T follicular helper cell (primary cell): ENCODE measurements at places on chromosomes 12 and 14.
A peak's percentile ranks its signal among the peaks of the same experiment; 100 is the strongest.

DNA sequence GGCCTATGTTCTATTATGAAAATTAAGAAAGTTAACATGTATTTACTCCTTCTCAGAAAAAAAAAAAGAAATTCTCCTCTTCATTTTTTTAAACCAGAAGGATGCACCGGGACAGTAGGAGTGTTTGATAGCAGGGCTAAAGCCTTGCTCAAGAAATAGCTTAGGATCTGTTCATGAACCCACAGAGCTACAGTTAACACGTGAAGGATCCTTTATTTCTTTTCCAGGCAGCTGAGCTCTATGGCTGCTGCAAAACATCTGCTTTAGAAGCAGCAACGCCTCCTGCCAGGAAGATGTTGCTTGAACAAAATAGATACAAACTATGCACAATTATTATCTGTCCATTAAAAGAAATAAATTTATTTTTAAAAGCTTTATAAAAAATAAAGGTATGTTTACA is 254.8 kb downstream of the PRKD1 start:
- no peak for DNase-seq

DNA sequence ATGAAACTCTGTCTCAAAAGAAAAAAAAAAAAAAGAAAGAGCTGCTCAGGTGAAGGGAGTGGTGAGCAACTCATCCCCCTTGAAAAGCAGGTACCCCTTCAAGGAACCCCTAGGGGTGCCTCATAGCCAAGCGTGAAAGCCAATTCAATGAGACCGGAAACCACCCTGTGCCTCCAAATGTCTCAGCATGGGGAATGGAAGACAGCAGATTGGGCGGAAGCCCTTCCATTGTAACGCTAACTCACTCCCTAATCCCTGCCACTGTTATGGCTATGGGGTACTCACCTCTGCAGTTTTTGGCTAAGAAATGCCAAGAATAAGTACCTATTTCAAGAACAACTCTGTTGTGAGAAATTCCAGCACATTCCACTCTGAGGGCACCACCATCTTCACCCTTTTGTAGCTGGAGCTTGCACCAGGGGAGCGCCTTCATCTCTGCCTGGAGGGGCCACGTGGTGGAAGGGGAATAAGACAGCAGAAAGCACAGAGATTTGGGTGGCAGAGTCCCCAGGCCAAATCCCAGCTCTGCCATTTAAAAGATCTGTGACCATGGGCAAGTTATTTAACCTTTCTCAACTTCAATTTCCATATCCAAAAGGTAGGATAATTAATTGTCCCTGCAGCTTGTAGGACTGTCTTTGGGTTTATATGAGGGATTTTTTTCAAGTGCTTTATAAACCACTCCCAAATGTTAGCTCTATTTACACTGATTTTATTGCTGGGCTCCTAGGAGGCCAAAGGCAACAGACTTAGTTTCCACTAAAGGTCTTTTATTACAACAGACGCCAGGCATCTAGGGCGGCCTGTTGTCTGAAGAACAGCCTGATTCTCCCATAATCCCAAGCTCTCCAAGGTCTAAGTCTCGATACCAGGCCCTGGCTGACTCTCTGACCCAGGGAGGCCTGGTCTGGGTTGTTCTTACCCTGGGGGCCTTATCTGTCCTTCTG is 63.9 kb downstream of the ITPK1 start:
- no peak for DNase-seq

- no peak for DNase-seq
These were observed 112.3 kb downstream of the ZFP36L1 start for GRCh38 chr14:68680541-68681051.

DNA sequence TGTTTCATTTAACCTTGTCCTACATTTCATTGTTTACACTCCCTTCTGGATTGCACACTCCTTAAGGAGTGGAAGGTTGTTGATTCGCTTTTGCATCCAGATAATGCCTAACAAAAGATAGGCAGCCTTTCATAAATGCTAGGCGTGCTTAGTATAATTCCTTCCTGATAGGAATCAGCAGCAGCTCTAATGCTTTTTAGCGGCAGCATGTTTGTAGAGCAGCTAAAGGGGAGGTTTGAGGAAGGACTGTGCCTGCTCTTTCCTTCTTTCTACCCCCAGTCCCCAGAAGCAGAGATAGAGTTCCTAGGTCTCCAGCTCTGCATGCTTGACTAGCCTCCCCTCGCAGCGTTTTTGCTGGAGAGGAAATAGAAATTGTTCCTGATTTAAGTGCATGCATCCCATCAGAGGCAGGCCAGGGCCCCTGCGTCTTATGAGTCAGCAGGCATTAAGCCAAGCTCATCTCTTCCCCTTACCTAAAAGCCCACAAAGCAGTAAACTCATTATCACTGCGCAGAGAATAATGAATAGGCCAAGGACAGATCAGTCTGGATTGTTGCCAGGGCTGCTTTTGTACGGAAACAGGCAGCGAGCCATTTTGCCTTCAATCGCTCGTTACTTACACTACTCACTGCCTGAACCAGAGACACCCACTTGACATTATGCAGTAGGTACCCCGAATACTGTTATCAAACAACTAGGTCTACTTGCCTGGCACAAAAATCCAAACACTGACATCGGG is 14.0 kb upstream of the TBPL2 start:
- no peak for DNase-seq

DNA sequence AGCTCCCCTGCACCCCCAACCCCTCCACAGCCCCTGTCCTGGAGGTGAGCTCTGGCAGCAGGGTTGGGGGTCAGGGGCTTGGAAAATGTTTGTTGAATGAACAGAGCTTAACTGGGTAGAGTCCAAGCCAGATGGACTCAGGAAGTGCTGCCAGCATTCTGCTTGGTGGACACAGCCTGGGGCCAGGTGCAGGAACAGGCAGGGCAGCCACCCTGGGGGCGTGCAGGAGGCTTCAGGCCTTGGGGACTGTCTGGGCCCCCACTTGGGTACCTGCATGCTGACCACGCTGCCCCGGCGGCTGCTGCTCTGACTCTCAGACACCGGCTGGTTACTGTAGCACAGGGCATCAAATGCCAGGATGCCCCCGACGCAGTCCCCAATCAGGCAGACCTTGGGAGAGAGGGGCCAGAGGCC is 15.7 kb downstream of the ARL6IP4 start:
- DNase-seq: no peak

- DNase-seq: peak; percentile 87
These were observed 1.6 kb upstream of the DGKA start for GRCh38 chr12:55929306-55929791.

DNA sequence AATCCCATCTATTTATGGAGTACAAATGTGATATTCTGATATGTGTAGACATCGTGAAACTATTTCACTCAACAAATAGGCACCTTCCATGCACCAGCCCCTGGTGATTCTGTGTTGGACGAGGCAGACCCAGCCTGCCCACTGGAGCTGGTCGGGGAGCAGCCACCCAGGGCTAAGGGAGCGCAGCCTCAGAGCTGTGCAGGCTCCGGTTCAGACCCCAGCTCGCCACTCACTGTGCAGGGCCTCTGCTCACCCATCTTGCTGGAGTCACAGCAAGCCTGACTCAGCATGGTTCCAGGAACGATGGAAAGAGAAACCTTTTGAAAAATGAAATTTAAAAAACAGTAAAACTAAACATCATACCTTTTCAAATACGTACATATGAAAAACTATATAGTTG is 52.3 kb upstream of the BCL11B start:
- no peak for DNase-seq

GRCh38 chr12:33546004-33546403 is 106.4 kb upstream of the SYT10 start:
- no peak for DNase-seq

- DNase-seq: no peak
These were observed 20.7 kb downstream of the LGR5 start for GRCh38 chr12:71460318-71460717.

GRCh38 chr12:123078531-123079155 is 72.2 kb downstream of the PITPNM2 start:
- no peak for DNase-seq

DNA sequence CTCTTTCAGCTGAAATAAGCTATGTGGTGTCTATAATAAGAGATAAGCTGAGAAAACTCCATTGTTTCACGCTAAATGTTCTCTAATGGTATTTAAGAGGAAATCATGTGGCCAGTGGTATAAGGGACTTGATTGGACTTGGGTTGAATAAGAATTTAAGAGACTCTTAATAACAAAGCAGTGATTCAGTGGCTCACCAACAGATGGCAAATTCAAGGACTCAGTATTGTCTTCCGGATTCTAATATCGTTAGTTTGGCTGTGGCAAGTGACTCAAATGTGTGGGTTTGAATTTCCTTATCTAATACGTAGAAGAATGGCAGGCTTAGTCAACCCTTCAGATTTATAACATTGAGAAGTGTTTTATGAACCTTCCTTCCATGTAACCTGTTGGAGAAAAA is 49.1 kb upstream of the KCNH3 start:
- DNase-seq: no peak

DNA sequence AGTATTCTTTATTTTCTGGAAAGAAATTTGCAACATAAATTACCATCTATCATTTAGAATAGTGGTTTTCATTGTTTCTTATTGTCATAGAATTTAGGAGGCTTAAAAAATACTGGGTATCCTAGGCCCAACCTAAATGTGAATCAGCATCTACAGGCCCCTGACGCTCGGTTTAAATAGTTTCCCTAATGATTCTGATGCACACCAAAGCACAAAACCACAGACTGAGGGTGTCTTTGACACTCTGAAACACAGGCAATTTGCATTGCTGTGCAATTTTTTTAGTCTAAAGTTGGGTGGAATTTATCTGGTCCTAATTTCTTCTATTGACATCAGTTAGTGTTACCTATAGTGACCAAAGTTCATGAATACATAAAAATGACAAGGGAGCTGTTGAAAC is 87.6 kb upstream of the SSTR1 start:
- DNase-seq: no peak

- no peak for DNase-seq
These were observed 626.6 kb downstream of the DIO2 start for GRCh38 chr14:79584679-79585078.

DNA sequence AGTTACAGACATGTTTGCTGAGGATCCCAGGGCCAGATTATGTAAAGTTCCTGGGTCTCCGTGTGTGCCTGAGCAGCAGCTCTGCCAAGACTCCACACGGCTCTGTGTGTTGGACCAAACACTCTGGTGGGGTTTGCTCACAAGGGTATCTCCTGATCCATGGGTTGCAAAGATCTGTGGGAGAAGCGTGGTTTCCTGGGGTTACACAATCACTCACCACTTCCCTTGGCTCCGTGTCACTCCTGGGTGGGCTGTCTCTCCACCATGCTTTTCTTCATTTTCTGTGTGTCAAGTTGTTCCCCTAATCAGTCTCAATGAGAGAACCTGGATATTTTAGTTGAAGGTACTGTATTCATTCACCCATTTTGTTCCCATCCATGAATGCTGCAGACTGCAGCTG is 1088.8 kb downstream of the FSCB start:
- DNase-seq: no peak

- DNase-seq: no peak
These were observed 166.9 kb upstream of the ATXN7L3B start for GRCh38 chr12:74370608-74371216.

- no peak for DNase-seq
These were observed 510.5 kb upstream of the TBX3 start for GRCh38 chr12:115194448-115194847.

GRCh38 chr12:126706300-126706699 is 1560.7 kb upstream of the TMEM132C start:
- no peak for DNase-seq

- DNase-seq: no peak
These were observed 218.7 kb upstream of the NOS1 start for GRCh38 chr12:117580015-117580717.

DNA sequence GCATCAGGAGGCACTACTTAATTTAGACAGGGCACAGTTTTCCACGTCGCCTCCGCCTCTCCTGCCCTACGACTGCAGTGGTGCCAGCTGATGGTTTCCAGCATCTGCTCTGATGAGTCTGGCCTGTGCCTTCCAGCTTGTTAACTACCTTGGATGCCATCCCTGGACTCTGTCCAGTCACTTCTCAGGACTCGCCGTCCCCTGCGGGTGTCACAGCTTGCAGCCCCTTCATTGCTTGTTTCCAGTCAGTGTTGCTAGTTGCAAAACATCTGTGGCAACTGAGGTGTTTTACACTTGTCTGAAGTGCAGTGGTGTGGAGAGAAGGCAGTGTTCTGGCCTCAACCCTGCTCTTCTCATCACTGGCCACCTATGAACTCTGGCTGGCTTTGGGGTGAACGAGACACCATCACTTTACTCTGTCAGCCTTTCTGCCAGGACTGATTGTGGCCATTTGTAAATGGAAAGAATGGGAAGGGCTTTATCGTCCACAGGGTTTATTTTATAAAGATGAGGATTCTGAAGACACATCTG is 8.3 kb downstream of the ADGRD1 start:
- DNase-seq: no peak

- no peak for DNase-seq
These were observed 5.6 kb downstream of the NTN4 start for GRCh38 chr12:95784915-95785314.

GRCh38 chr12:104044158-104044557 is 5.8 kb downstream of the GLT8D2 start:
- no peak for DNase-seq
